ENCODE measurements at places on chromosomes 5 and 9. TPM values are rescaled to one million over a fixed set of nuclear protein-coding genes. Genes with fewer than 3 reads are reported as not detected.

ARSK gene
- 11.1 TPM for total RNA-seq

NMUR2 gene
- total RNA-seq, result not detected

TAF11L5 gene
- total RNA-seq, result not detected

GBGT1 gene
- 3.2 TPM for total RNA-seq
